ENCODE measurements at places on chromosomes 1 and 21.
A peak's percentile ranks its signal among the peaks of the same experiment; 100 is the strongest.

- no peak for DNase-seq
Observed at GRCh38 chr21:22842875-22843274, 1844.7 kb downstream of the NCAM2 start.

GRCh38 chr1:49226758-49227157 lies 450.1 kb upstream of the BEND5 start:
- no peak for DNase-seq

- no peak for DNase-seq
Observed at GRCh38 chr1:27292106-27292505, 29.9 kb upstream of the TMEM222 start.

DNA sequence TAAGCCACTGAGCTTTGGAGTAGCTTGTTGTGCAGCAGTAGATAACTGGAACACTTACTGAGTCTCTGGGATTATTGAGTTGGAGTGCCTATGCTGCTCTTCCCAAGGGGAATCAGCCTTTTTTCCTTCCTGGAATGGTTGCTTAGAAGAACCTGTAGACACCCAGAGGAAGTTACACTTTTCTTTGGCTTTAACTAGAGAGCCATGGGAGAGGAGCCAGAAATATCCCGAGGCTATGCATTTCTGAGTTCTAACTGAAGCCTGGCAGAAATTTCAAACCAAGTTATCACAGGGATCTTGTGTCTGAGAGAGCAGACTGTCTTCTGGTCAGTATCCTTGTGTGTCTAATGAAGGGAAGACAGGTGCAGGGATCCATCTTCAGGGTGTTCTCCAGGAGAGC lies 28.3 kb downstream of the LAMC1 start:
- no peak for DNase-seq

- DNase-seq: no peak
Observed at GRCh38 chr1:77757603-77758002, 2.0 kb downstream of the USP33 start.

- peak; percentile 13 for DNase-seq
Observed at GRCh38 chr21:34243562-34243961, 120.2 kb upstream of the KCNE2 start.

DNA sequence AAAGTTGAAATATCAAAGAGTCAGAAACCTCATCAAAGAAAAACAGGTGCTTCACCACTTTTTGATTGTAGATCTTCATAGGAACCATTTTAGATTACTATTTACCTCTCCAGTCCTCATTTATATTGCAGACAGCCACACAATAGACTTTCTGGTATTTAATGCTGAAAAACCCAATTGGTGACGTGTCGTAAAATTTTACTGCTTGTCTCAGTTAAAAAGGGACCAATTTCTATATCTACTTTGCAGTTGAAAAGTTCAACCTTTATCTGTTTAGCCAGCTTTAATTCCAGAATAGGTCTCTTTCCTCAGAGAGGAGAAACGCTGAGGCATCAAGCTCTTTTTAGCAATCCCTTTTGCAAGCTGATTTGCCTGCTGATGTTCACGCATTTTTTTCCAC lies 1722.4 kb downstream of the PLA2G4A start:
- no peak for DNase-seq

GRCh38 chr1:67759066-67759465 lies 74.1 kb downstream of the GADD45A start:
- DNase-seq: no peak

DNA sequence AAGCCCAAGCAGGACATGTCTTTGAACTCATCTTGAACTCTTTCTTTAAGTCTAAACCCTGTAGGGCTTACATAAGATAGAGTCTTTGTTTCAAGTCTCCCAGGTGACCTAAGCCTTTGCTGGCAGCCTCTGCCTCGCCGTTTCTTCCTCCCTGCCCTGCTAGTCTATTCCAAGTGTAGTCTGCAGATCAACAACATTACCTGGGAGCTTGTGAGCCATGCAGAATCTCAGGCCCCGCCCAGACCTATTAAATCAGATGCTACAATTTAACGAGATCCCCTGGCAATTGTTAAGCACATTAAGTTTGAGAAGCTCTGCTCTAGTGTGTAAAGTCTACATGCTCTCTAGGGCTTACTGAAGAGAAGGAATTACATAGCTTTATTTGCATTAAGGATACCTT lies 271.6 kb downstream of the PBX1 start:
- no peak for DNase-seq

GRCh38 chr1:203558064-203558760 lies 64.3 kb downstream of the OPTC start:
- DNase-seq: no peak

GRCh38 chr1:204084247-204084772 lies 11.4 kb downstream of the SOX13 start:
- DNase-seq: no peak
